ENCODE measurements at places on chromosomes 3 and 15.
A peak's percentile ranks its signal among the peaks of the same experiment; 100 is the strongest.

GRCh38 chr3:131393868-131394267 lies 12.3 kb downstream of the NUDT16 start:
- no peak for DNase-seq

- DNase-seq, result no peak
Observed at GRCh38 chr15:90232196-90232595, 1.5 kb downstream of the CIB1 start.

- DNase-seq, result peak; percentile 71
Observed at GRCh38 chr3:38003371-38003816, 12.8 kb downstream of the VILL start.

DNA sequence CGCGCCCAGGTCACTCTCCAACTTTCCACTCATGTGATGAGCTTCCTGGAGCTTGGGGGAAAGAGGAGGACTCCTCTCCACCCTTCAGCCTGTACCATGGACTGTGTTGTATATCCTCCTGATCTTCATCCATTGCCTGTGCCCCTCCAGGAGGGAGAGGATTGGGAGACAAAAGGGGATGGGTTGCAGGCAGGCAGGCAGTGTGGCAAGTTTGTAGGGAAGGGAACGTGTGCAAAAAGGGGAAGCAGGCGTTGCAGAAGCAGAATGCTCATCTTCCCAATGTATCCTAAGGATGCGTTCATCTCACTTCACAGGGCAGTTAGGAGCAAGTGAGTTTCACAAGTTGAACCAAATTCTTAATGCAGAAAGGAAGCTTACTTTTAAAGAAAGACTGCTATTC lies 28.1 kb upstream of the GHSR start:
- DNase-seq, result no peak

GRCh38 chr3:49553324-49553691 lies 969 bp upstream of the BSN start:
- no peak for DNase-seq

DNA sequence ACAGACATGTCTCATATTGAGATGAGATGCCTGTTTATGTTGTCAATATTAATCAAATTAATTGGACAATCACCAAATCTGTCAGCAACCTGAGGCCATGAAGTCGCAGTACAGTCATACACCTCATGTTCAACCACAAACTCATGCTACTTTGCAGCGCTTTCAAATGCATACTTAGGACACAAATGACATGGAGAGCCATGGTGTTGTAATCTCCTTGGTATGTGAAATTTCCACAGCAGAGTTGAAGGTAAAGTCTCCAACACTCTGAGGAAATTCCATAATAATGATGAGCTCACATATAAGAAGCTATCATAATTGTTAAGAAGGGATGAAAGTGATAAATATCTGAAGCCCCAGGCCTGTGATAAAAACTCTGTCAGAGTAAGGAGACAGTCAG lies 873.9 kb downstream of the MCTP2 start:
- DNase-seq, result no peak

DNA sequence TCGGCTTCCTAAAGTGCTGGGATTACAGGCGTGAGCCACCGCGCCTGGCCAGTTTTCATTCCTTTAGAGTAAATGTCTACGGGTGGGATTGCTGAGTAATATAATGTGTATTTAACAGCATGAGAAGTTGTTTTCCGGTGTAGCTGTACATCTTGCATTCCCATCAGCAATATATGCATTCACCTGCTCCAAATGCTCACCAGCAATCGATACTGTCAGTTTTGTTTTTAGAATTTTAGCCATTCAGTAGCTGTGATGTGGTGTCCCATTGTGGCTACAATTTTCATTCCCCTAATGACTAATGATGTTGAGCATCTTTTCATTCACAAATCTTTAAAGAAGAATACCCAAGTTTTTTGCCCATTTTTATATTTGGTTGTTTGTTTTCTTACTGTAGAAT lies 134.8 kb upstream of the RGMA start:
- no peak for DNase-seq

DNA sequence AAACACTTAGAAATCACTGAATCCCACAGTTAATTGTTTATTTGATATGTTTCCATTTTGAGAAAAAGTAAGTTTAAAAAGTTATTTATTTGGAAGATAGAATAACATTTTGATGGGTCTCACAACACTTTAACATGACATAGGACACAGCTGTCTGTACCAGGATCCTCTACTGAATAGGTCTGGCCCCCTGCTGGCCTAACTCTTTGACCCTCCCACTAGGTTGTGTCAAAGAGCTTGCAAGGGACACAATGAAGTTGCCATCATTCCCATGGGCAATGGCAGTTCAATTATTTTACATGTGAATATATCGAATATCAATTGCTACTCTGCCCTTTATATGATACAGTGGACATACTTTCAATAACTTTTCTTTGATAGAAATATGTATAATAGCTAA lies 138.9 kb downstream of the EPHA3 start:
- no peak for DNase-seq

DNA sequence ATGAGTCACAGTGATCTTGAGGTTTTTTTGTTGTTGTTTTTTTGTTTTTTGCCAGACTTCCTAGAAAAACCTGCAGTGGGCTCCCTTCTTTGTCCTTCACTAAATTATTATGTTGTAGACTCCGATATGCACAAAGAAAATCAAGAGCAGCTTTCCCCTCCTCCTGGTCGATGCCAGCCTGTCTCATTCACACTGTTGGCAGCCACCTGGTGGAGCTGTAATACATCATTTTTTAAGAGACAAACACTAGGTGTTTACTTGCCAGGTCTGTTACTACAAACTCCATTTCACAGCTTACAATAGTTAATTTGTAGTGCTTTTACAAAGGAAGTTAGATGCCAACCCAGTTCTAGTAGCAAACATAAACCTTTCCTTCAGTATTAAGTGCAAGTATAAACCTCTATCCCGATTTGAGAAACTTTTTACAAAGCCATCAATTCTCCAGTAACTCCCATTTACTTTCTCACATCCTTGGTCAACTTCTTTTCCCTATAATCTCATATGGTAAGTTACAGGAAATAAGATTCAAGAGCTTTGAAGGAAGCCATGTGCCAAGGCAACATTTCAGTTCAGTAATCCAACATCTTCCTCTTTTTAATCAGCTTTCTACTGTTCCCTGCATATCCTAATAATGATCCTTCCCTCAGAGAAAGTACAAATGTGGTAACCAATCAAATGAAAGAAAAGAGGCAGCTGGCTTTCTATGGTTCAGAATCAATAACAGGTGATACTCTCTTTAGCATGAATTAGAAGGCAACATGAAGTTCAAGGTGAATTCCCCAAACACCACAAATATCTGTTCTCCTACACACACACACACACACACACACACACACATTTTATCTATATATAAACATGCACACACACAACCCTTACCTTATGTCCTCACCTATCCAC lies 14.0 kb downstream of the AAGAB start:
- DNase-seq, result peak; percentile 21

DNA sequence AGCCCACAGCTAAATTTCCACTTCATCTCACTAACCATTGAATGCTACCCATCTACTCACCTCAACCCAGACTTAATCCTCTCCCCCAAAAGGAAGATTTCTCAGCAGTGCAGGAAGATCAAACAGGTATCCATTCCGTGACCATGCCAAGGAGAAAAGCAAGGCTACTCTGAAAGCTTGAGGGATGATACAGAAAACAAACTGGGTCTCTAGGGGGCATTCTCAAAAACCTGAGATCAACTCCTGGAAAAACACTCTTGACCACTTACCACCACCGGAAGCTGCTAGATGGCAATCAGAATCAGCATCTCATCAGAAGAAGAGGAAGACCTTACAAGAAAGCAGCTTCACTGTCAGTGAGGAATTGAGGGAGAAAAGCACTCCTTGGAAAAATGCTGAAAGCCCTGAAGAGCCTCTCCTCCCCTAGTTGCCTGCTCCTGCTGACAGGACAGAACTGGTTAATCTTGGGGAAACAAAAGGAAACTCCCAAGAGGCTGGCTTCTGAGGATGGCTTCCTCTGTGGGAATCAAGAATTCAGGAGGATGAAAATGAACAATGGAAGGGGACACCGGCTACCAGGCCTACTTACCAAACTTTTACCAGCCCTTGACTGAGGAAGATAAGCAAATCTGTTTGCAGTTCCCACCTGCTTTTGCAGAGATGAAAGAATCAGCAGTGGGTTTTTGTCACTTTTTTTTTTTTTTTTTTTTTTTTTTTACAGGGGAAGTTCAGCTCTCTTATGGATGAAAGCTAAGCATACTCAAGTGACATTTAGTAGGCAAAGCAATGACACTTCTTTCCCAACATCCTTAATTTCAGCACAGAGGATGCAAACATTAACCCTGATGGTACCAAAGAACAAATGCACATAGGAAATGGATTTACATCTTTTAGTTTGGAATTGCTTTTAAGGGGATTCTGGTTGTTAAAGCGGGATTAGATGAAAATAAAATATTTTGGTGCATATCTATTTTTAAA lies at the start of gene ATP8B4:
TSS of gene ATP8B4 (minus strand) at position 171 of the 978 bp plus-strand sequence. CDS start 12,267 bp downstream, outside the sequence.
- no peak for DNase-seq

DNA sequence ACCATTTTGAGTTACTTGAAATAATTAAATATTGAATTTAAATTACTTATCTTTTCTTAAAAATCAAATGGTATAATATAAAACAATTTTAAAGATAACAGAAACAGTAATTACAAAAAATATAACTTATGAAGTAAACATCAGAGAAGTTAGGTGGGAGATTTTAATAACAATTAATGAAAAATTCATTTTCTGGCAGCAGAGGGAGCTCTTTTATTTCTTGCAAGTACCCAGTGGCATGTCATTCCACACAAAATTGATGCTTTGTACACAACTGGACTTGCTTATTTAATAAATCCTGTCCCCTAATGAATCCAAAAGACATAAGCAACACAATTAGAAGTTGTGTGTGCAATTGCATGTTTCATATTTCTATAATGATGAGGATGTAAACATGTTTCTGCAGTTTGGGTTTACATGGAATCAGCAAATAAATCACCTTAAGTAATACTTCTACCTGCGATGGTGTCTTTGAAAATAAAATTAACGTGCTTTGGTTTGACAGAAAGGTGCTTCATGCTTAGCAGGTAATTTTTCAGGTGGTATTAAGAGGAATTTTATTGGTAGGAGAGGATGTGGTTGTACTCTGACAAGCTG lies 861.3 kb downstream of the ZPLD1 start:
- no peak for DNase-seq

- no peak for DNase-seq
Observed at GRCh38 chr3:198043119-198043518, 83.1 kb downstream of the LMLN start.

- no peak for DNase-seq
Observed at GRCh38 chr3:129195731-129196256, 12.1 kb upstream of the CNBP start.

DNA sequence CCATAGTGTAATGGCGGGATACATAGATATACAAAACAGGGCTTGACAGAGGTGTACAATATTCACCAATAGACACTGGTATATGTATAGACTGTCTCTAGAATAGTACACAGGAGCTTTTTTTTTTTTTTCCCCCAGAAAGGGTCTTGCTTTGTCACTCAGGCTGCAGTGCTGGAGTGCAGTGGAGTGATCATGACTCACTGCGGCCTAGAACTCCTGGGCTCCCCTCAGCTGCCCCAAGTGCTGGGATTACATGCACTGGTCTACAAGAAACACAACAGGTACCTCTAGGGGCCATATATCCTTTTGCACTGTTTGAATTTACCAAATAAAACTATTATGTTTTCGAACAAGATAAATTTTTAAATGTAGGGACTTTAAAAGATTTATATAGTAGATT lies 12.3 kb downstream of the RHOA start:
- no peak for DNase-seq

DNA sequence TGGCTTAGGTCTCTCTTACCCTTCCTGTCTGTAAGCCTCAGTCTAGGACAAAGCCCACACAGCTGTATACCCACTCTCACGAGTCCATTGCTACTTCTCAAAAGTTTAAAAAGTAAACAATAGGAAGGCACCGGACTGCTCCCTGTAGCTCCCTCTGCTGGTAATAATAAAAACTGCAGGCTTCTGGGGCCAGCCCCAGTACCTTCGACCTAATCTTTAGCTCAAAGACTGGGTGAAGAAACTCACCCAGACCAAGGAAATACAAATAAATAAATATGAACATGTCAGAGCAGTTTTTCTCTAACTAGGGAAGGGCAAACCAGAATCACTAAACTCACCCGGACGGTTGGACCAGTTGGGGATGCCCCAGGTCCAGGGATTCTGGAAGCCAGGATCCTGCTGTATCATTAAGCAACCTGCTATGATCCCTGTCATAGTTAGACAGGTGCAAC lies 5.0 kb downstream of the FAM219B start:
- peak; percentile 49 for DNase-seq

DNA sequence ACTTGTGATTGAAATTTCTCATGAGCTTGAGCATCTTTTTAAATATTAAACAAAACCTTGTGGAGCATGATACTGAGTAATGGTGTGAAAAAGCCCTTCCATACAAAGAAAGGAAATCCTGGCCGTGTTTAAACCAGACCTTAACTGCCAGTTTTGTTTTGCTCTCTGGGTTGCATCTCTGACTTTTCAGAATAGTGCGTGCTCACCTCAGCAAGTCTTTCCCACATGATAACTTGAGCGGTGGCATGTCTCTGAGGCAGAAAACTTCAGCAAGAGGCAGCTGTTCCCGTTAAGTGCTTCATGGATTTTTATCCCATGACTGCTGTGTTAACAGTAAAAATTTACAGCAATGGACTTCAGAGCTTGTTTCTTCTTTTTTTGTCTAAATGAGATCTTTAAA lies 393.3 kb downstream of the FEZF2 start:
- no peak for DNase-seq

DNA sequence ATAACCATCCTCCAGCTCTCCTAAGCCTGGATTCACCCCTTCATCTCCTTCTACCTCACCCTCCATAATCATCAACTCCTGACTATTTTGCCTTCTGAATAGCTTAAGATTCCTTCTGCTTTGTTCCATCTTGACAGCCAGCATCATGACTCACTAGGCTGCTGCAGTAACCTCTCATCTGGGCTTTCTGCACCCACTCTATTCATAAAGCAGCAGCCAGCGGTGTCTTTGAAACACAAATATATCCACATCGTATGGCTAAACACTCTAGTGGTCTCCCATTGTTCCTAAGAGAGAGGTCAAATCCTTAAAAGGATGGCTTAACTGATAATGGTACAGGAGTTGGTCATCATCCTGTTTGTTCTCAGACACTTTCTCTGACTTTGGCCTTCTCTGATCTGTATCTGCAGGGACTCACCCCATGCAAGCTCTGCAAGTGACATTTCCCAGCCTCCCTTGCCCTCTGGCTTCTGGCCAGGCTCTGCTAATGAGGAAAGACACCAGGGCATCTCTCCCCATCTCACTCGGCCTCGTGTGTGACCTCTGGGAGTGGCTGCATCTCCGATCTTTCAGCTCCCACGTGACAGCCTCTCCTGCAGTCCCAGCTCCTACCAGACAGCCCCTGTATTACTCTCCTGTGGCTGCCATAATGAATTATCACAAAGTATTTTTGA lies 6.2 kb downstream of the GRK7 start:
- no peak for DNase-seq

DNA sequence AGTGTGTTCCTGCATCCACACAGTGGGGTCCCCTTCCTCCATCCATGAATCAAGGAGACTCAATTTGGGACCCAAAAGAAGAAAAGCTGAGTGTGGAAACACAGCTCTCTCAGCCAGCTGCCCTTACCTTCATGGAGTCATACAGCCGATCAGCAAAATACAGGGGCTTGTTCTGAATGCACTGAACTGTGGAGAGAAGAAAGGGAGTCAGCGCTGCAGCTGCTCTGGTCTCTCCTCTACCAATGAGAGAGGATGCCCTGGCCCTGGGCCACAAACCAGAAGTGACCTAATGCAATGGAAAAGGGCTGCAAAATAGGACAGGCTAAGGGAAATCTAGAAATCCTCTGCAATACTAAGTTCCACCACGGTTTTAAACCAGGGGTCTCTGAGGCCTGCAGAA lies 46.7 kb downstream of the ANXA2 start:
- DNase-seq, result no peak

GRCh38 chr3:122298239-122298638 lies 26.8 kb upstream of the CSTA start:
- no peak for DNase-seq

- no peak for DNase-seq
Observed at GRCh38 chr3:45612918-45613602, 18.5 kb downstream of the LIMD1 start.
